ENCODE measurements at places on chromosomes 5 and 9.

GRCh38 chr5:175385691-175386362, 58.2 kb downstream of the DRD1 start:
- DNase-seq = no peak

DNA sequence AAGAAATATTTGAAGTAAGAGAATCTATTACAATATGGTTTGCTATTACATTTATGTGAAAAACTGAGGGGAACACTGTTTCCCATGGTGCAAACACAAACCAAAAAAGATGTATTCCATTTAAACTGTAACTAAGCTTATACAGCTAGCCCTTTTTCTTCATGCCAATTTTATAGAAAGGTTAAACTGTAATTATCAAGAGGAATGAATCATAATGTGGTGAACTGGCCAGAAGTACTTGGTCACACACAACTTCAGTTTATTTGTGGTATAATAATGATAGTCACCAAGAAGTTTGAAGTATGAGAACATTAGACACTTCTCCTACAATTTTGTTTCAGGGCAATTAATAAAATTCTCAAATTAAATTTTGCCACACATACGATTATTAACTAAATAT, 177.9 kb downstream of the XRCC4 start:
- DNase-seq = no peak

- DNase-seq = no peak
Measured at GRCh38 chr5:33401482-33402390, 39.0 kb upstream of the TARS1 start.

- DNase-seq = no peak
Measured at GRCh38 chr9:136590821-136591752, 45.2 kb upstream of the NOTCH1 start.

- no peak for DNase-seq
Measured at GRCh38 chr5:160969645-160970044, 117.6 kb upstream of the ATP10B start.

Measured in activated T-cell treated with anti-CD3 and anti-CD28 coated beads for 1 hour (primary cell).